ENCODE measurements at places on chromosomes 4 and X.

GRCh38 chr4:67080046-67080557 is 465.2 kb downstream of the CENPC start:
- no peak for DNase-seq

DNA sequence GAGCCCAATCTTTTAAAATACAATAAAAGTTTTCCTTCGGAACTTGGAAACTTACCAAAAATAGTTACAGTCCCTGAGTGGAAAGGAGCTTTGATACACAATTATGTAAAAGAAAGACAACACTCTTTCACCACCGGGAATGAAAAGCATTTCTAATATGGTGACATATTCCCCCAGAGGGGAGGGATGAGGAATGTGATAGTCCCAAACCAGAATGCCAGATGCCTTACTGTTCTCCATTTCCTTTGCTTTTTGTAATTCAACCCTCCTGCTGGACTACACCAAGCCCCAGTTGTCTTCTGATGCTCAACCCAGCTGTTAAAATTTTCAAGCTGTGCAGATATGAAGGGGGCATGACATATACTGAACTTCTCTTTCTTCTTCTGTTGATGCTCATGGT is 4.1 kb downstream of the PRIMPOL start:
- no peak for DNase-seq

GRCh38 chr4:105140684-105141490 is 5.8 kb upstream of the TET2 start:
- DNase-seq: no peak

- no peak for DNase-seq
Measured at GRCh38 chrX:140507982-140508305, 3.1 kb upstream of the SOX3 start.
